Naive thymus-derived CD8-positive, alpha-beta T cell (primary cell): ENCODE measurements at places on chromosomes 7 and 10.

DNA sequence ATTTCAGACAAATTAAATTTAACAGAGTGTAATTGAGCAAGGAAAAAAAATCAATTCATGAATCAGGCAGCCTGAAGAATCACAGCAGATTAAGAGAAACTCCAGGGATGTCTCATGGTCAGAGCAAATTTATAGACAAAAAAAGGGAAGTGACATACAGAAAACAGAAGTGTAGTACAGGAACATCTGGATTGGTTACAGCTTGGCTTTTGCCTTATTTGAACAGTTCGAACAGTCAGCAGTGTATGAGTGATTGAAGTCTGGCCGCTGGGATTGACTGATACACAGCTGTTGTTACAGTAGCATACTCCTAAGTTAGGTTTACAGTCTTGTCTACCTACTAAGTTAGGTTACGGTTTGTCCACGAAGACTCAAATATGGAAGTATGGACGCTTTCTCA is 255.3 kb downstream of the HPSE2 start:
- H3K4me1 ChIP-seq: no peaks in the 10 kb centered on the region
- peaks cover 1% of the 10 kb centered on the region for H3K27me3 ChIP-seq
- H3K36me3 ChIP-seq: no peaks in the 10 kb centered on the region
- no peak overlapping the region for H3K4me3 ChIP-seq
- DNase-seq: no peak

DNA sequence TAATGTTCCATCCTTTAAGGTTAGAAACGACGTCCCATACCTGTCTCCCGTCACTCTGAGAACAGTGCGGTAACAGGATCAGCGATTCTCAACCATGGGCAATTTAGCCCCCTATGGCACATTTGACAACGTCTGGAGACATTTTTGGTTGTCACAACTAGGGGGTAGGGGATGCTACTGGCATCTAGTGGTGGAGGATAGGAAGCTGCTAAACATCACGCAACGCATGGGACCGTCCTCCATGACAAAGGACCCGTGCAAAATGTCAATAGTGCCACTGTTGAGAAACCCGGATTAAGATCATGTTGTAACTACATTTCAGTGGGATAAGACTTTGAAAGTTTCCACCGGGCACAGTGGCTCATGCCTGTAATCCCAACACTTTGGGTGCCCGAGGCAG is 5.0 kb upstream of the PAXIP1 start:
- peaks cover 17% of the 10 kb centered on the region for H3K4me1 ChIP-seq
- no peaks in the 10 kb centered on the region for H3K27me3 ChIP-seq
- DNase-seq: peak; percentile 44
- peaks cover 5% of the 10 kb centered on the region for H3K36me3 ChIP-seq

GRCh38 chr10:49569031-49569631 is 30.2 kb upstream of the ERCC6 start:
- peaks cover 8% of the 10 kb centered on the region for H3K4me1 ChIP-seq
- H3K27ac ChIP-seq: no peak overlapping the region
- H3K4me3 ChIP-seq: no peak overlapping the region
- H3K36me3 ChIP-seq: no peaks in the 10 kb centered on the region
- no peak for DNase-seq

GRCh38 chr7:38978491-38978890 is 782 bp downstream of the POU6F2 start:
- H3K4me3 ChIP-seq: no peak overlapping the region
- peaks cover 1% of the 10 kb centered on the region for H3K4me1 ChIP-seq
- no peaks in the 10 kb centered on the region for H3K36me3 ChIP-seq
- DNase-seq: no peak

DNA sequence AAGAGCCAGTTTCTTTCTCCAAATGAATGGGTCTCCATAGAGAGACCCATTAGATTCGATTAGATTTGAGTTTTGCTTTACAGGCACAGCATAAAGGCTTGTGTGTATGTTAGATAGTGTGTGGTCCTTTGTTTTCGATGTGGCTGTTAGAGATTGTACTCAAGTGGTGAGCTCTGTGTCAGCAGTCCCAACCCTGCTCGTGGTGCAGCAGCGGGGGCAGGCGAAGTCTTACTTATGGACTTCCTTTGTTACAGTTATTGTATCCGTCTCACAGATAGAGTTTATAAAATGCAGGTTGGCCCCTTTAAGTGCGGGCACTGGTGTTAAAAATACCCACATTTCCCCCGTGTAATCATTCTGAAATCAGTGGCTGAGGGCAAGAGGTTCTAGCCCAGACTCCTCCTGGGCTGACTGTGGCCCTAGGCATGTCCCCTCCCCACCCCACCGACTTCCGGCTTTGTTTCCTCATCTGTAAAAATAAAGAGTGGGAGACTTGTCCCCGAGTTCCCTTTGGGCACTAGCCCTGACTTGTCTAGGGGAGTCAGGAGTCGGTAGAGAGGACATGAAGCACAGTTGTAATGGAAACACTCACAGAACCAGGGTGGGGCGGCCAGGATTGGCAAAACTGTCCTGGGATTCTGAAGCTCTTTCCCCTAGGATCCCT is 28.6 kb downstream of the MTURN start:
- H3K27me3 ChIP-seq: no peaks in the 10 kb centered on the region
- no peak for DNase-seq
- peaks cover 55% of the 10 kb centered on the region for H3K4me1 ChIP-seq

GRCh38 chr7:28500138-28500537 is 87.8 kb downstream of the CREB5 start:
- DNase-seq: no peak
- no peaks in the 10 kb centered on the region for H3K4me1 ChIP-seq
- H3K4me3 ChIP-seq: no peak overlapping the region
- peaks cover 2% of the 10 kb centered on the region for H3K27me3 ChIP-seq
- no peaks in the 10 kb centered on the region for H3K36me3 ChIP-seq
- no peak overlapping the region for H3K27ac ChIP-seq
